ENCODE measurements at places on chromosomes 7 and 10.

- no peak for DNase-seq
Observed at GRCh38 chr10:29452546-29452945, 163.7 kb downstream of the LYZL1 start.

DNA sequence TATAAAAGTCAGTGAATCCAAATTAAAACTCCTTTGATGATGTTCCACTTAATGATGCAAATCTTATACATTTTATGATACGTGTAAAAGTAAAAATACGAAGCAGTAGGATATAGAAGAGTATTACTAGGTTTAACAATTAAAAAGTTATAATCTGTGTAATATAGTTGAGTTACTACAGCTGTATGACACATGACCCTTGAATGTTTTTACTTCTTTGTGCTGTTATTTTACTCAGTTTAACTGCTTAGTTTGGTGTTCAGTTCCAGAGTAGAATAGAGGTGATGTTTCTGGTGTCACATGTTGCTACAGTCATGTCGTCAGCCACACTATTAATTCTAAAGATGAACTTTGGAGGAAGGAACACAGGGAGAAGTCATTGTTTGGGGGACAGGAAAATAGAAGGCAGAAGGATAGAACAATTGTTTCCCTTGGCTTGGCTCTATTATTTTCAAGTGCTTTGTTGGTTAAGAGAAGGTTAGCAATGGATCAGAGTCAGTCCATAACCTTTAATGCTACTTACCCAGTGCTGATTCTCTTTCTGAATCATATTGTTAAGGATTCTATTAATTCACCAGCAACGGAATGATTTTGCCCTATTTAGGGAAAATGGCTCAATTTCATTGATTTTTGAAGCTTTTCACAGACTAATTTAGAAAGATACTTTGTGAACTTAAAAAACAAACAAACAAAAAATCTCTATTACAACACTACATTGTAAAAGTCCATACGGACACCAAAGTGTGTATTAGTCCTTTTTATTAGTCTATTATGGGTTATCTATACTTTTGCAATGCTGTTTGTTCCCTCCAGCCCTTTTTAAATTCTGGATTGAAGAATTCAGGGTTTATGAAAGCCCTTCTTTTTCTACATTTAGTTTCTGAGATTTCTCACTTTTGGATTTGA lies 73.4 kb downstream of the CPED1 start:
- no peak for DNase-seq

GRCh38 chr10:35335133-35336083 lies 901 bp upstream of the CCNY start:
- DNase-seq, result no peak

GRCh38 chr7:27405780-27406179 lies 163.2 kb downstream of the EVX1 start:
- DNase-seq, result no peak

All from GM18507 (cell line).